Natural killer cell treated with Interleukin-12 subunit alpha and Interleukin-12 subunit beta and Interleukin-15 and Interleukin-18, amount 100 ng/mL, for 72 hours (primary cell): ENCODE measurements at places on chromosomes 4 and X. TPM values are rescaled to one million over a fixed set of nuclear protein-coding genes. Genes with fewer than 3 reads are reported as not detected.

- H3K36me3 ChIP-seq: no peaks in the 10 kb centered on the region
- H3K4me1 ChIP-seq: no peaks in the 10 kb centered on the region
- H3K27ac ChIP-seq: no peak overlapping the region
- H3K4me3 ChIP-seq: no peak overlapping the region
Measured at GRCh38 chr4:122858705-122859104, 32.1 kb downstream of the FGF2 start.

Gene DOK7
- total RNA-seq: not detected

DNA sequence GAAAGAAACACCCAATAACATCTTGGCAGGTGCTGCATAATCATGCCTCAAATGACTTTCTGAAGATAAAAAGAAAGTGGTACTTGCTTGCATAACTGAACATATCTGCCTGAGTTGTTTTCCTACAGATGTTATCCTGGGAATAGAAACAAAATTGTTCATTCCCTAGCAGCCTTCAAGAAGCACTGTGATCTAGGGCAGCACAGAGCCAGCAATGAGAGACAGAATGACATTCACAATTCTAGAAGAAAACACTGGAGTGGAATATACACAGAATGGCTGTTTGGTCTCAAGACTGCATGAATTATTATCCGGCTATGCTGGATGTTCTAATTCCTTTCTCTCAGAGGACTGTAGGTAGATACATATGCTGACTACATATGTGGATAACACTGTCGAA lies 790.9 kb downstream of the PDHA2 start:
- H3K36me3 ChIP-seq: peaks cover 4% of the 10 kb centered on the region
- no peak overlapping the region for H3K4me3 ChIP-seq
- no peaks in the 10 kb centered on the region for H3K4me1 ChIP-seq
- H3K27ac ChIP-seq: no peak overlapping the region
- no peaks in the 10 kb centered on the region for H3K27me3 ChIP-seq

GRCh38 chr4:27001398-27002164 lies 140.9 kb downstream of the STIM2 start:
- H3K4me1 ChIP-seq: peaks cover 35% of the 10 kb centered on the region
- no peaks in the 10 kb centered on the region for H3K27me3 ChIP-seq
- peak overlapping the region; percentile 47 for H3K27ac ChIP-seq
- no peak for DNase-seq

DNA sequence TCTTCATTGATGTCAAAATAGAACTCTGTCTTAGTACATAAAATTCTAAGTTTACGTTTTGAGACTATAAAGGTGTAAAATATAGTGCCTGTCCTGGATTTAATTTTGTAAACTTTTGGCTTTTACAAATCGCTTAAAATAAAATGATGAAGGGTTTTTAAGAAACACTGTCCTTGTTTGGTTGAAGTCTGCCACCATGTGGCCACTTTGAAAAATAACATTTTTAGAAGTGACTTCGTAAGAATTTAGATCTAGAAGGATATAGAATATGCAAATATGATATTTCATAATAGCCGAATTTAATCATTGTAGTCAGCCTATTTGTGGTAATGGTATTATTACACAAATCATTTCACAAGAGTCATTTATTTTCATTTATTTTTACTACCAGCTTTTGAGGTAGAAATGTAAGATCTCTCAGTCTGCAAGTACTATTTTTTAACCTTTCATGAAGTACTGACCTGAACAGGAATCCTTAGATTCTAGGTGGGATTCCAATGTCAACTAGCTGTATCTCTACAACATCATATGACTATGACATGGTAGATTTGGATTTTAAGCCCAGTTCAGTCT lies 31.0 kb upstream of the FAT4 start:
- no peaks in the 10 kb centered on the region for H3K27me3 ChIP-seq
- H3K4me3 ChIP-seq: no peak overlapping the region
- no peaks in the 10 kb centered on the region for H3K36me3 ChIP-seq
- no peak for DNase-seq

DNA sequence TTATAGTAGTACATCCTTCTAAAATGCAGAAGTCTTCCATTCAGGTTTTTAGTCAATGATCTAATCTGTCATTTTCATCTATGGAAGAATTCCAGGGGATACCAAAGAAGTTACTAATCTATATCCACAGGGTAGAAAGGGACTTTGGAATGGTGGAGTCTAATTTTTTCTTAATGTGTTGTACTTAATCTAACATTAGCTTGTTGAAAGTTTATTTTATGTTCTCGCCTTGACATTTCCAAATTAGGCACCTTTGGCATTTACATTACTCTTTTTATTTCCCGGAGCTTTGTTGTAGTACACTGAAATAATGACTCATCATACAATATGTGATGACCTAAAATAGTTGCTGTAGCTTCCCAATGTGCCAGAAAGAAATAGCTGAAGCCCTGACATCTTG lies 91.5 kb downstream of the HTR2C start:
- no peaks in the 10 kb centered on the region for H3K36me3 ChIP-seq
- no peaks in the 10 kb centered on the region for H3K4me1 ChIP-seq
- no peaks in the 10 kb centered on the region for H3K27me3 ChIP-seq
- H3K4me3 ChIP-seq: no peak overlapping the region
- no peak for DNase-seq
- H3K27ac ChIP-seq: no peak overlapping the region

Gene NLRP2B
- total RNA-seq: not detected

- peak overlapping the region; percentile 66 for H3K27ac ChIP-seq
- no peak for DNase-seq
- H3K4me3 ChIP-seq: peak overlapping the region; percentile 87
Measured at GRCh38 chr4:2964706-2965258, 1.4 kb downstream of the GRK4 start.

DNA sequence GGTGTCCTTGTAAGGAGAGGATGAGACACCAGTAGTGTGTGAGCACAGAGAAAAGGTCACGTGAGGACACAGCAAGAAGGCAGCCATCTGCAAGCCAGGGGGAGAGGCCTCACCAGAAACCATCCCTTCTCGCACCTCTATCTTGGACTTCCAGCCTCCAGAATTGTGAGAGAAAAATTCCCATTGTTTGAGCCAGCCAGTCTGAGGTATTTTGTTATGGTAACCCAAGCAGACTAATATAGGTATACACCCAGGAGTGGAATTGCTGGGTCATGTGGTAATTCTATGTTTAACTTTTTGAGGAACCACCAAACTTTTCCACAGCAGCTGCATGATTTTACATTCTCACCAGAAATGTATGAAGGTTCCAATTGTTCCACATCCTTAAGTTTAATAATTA lies 25.6 kb downstream of the ZDHHC9 start:
- H3K4me3 ChIP-seq: no peak overlapping the region
- no peaks in the 10 kb centered on the region for H3K4me1 ChIP-seq
- H3K27me3 ChIP-seq: no peaks in the 10 kb centered on the region
- no peak overlapping the region for H3K27ac ChIP-seq

Gene CXCL6
- total RNA-seq: not detected

Gene BEND4
- 0.57 TPM for total RNA-seq

- no peak overlapping the region for H3K27ac ChIP-seq
- no peak for DNase-seq
- H3K4me3 ChIP-seq: no peak overlapping the region
- H3K4me1 ChIP-seq: no peaks in the 10 kb centered on the region
- H3K27me3 ChIP-seq: peaks cover 2% of the 10 kb centered on the region
Measured at GRCh38 chr4:183580849-183581248, 76.0 kb downstream of the ING2 start.

Gene NEXMIF
- not detected for total RNA-seq

- H3K36me3 ChIP-seq: no peaks in the 10 kb centered on the region
- H3K4me3 ChIP-seq: no peak overlapping the region
- no peak for DNase-seq
- no peak overlapping the region for H3K27ac ChIP-seq
- no peaks in the 10 kb centered on the region for H3K27me3 ChIP-seq
Measured at GRCh38 chrX:151790481-151791160, 56.1 kb downstream of the CNGA2 start.

GRCh38 chrX:40998123-40998522 lies 87.1 kb upstream of the USP9X start:
- DNase-seq: no peak
- H3K4me3 ChIP-seq: no peak overlapping the region
- H3K27me3 ChIP-seq: no peaks in the 10 kb centered on the region
- no peaks in the 10 kb centered on the region for H3K4me1 ChIP-seq
- H3K36me3 ChIP-seq: no peaks in the 10 kb centered on the region

Gene SPATA18
- not detected for total RNA-seq

- no peak overlapping the region for H3K4me3 ChIP-seq
- H3K27me3 ChIP-seq: peaks cover 5% of the 10 kb centered on the region
- no peaks in the 10 kb centered on the region for H3K36me3 ChIP-seq
- H3K27ac ChIP-seq: no peak overlapping the region
- no peaks in the 10 kb centered on the region for H3K4me1 ChIP-seq
Measured at GRCh38 chr4:185743722-185744487, 68.1 kb downstream of the SORBS2 start.
